Activated CD4-positive, alpha-beta T cell treated with anti-CD3 and anti-CD28 coated beads, Interleukin-2, amount 50 U/mL, for 1 hour (primary cell): ENCODE measurements at places on chromosomes 11 and 22.

DNA sequence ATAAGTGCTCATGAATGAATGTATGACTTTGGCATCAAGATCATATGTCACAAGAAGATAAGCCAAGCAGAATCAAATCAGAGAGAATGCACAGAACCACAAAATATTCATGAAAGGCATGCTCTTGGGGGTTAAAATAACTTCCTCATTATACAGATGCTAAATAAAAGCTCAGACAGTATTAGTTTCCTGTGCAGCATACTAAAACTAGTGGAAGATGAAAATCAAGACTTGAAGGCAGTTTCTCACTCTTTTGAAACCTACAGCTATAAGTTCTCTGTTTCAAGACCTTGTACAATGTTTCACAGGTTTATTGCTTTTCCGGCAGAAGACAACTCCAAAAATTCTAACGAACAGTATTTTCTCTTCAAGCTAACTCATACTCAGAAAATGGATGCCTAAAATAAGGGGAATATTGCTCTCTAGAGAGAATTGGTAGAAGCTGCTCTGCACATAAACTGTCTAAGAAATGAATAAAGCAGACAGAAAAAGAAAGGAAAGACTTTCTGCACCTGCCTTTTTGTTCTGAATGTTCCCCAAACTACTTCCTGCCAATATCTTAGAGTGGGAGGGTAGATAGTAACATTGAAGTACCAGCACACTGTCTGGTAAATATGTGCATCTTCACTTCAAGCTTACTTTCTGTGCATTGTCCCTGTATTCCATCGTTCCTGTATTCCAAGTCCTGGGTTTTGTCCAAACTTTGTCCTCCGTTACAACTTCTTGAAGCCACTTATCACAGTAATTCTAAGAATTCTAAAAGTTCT, 639.4 kb upstream of the FAT3 start:
- DNase-seq: no peak

DNA sequence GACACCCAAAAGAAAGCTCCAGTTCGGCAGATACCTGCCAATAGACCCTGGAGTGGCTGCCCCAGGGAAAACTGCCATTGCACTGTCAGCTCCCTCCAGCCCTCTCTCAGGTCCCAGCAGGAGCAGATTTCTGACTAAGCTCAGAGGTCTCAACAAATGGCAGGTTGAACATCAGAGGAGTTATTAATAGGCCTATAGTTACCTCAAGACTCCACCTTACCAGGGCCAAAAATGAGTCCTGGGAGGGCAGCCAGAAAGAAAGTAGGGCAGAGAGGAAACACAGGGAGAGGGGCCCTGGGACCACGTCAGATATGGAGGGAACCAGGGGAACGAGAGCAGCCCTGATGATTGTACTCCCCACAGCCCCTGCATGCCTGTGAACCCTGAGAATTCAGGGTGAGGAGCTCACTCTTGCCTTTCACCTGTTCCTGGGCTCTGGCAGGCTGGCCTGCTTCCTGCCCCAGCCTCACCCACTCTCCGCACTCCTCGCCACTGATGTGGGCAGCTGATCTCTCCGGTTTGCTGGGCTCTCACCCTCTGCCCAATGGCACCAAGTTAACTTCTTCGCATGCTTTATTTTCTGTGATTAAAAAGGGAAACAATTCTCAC, 4.3 kb upstream of the RGL4 start:
- DNase-seq: no peak

- DNase-seq: peak; percentile 9
Measured at GRCh38 chr11:67119585-67120391, 725 bp downstream of the KDM2A start.

DNA sequence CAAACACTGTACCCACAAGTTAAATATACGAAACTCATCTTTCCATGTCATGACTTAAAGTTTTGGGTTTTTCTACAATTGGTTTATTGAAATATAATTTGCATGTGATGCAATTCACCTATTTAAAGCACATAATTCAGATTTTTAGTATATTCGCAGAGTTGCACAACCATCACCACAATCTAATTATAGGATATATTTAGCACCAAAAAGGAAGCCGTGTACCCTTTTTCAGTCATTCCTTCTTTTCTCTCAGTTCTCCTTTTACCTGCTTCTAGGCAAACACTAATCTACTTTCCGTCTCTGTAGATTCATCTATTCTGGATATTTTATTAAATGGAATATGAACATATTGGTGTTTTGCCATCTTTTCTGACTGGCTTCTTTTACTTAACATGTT, 1458.1 kb upstream of the TENM4 start:
- no peak for DNase-seq

GRCh38 chr11:135033540-135033939, 621.5 kb upstream of the B3GAT1 start:
- DNase-seq: no peak
